Choroid plexus epithelial cell (primary cell): ENCODE measurements at places on chromosomes 12 and 14.

GRCh38 chr14:25350021-25350420 lies 300.1 kb upstream of the STXBP6 start:
- DNase-seq, result no peak

GRCh38 chr12:91990525-91990924 lies 155.1 kb downstream of the BTG1 start:
- peak; percentile 35 for DNase-seq

- no peak for DNase-seq
These were observed 40.0 kb downstream of the STX2 start for GRCh38 chr12:130799051-130799450.

DNA sequence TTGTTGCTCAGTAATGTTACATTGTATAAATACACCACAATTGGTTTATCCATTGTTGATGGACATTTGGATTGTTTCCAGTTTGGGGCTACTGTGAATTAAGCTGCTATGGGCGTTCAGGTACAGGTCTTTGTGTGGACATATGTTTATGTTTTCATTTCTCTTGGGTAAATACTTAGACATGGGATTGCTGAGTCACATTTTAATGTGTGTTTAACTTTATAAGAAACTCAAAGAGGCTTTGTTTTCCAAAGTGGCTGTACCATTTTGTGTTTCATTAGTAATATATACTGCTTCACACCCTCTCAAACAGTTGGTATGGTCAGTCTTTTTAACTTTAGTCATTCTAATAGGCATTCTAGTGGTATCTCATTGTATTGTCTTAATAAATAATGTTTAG lies 225.0 kb downstream of the SPTSSA start:
- DNase-seq, result no peak

DNA sequence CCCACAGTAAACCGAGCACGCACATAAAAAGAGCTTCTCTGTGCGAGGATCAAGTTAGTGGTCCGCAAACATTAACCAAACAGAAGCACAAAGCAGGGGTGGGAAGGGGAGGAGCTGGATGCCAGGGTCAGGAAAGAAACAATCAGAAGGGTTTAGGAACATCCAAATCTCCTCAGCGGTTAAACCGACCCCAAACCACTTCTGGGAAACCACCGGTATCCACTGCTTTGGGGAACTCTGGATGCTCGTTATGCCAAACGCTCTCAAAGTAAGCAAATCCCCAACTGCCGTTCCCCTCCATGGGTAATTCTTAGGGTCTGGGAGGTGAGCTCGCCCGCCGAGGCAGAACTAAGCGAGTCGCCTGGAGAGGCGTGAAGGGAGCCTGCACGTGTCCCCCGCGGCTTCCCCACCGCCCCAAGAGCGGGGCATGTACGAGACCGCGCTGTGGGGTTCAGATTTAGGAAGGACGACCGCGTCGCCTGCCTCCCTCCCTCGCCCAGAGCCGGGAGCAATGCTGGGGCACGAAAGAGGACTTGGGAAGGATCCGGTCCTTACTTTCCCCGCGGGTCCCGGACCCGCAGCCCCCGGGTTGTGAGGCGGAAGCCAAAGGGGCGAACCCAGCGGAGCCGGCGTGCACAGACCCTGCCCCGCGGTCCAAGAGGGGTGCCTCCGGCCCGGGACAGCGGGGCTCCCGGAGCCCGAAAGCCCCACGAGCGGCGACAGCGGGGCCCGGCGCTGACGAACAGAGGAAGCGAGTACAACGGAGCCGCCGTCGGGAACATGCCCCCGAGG lies 711 bp downstream of the SBNO1 start:
- DNase-seq, result no peak

- DNase-seq, result peak; percentile 55
These were observed 30.1 kb downstream of the LRFN5 start for GRCh38 chr14:41636492-41637392.

DNA sequence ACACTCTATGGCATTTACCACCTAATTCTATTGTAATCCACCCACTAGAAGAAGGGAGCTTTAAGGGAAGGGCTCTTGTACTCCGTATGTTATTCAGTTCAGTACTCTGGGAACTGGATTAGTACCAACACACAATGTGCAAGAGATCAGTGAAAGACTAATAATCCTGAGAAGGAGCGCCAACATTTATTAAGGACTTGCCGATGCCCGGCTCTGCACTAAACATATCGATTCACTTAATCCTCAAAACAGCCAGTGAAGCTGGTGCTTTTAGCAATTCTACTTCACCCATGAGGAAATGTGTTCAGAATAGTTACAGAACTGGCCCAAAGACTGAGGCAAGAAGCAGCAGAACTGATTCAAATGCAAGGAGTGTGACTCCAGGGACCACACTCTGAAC lies 80.9 kb downstream of the RPS6KA5 start:
- DNase-seq, result no peak

DNA sequence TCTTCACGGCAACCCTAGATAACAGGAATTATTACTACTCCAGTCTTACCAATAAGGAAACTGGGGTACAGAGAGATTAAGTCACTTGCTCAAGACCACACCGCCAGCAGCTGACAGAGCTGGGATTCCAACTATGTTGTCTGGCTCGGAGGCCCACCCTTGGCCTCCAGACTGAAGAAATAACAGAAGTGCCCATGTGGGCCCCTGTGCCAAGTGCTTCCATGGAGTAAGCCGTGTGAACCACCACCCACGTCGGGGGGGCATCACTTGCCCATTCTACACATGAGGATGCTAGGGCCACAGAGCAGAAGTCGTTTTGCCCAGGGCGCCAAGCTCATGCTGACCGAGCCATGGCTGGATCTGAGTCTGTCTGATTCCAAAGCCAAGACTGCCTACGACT lies 926 bp upstream of the CMKLR1 start:
- no peak for DNase-seq
